Muscle of arm (tissue), 14 donors: ENCODE measurements at places on chromosomes 1 and 21. TPM values are rescaled to one million over a fixed set of nuclear protein-coding genes. Genes with fewer than 3 reads are reported as not detected.

Gene CYP4X1
- 3.9 TPM for polyA plus RNA-seq

DNA sequence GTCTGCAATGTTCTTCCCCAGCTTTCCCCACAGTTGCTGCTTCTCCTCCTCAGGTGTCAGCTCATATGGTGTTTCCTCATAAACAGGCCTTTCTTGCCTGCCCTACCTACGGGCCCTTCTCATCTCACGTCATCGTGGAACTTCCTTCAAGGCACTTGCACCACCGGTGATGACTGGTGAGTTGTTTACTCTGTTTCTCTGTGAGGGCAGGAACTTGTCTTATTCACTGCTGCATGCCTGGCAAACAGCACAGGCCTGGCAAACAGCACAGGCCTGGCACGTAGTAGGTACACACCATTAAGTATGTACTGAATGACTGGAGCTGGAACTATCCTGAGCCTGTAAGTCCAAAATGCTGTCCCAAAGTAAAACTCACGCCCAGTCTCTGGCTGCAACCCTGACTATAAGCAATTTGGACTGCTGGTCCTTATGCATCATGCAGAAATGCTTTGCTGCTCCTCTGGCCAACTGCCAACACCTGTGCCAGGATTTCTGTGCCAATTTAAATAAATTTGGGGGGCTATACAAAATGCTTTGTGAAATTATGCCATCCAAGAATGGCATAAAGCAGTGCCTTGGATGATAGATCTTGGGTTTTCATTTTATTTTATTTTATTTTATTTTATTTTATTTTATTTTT lies 25.7 kb downstream of the STK40 start:
- DNase-seq, result no peak

Gene SPATA6
- polyA plus RNA-seq, result not detected

GRCh38 chr1:21344098-21344749 lies 54.0 kb upstream of the ECE1 start:
- no peak for DNase-seq

DNA sequence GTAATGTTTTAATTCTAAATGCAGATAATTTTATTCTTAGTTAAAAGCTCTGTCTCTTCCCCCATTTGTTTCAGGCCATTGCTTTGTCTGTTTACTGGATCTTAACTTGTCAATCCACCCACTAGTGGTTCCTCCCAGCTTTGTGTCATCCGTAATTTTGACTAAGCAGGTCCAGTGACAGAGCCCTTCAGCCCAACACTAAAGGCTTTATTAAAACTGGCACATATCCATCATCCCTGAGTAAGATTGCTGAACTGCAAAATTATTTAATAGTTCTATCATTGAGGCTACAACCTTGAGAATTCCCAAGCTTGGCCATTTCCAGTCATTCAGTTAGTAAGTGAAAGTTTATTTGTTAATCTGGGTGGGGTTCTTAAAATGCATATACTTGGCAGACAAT lies 96.7 kb downstream of the NGF start:
- no peak for DNase-seq

DNA sequence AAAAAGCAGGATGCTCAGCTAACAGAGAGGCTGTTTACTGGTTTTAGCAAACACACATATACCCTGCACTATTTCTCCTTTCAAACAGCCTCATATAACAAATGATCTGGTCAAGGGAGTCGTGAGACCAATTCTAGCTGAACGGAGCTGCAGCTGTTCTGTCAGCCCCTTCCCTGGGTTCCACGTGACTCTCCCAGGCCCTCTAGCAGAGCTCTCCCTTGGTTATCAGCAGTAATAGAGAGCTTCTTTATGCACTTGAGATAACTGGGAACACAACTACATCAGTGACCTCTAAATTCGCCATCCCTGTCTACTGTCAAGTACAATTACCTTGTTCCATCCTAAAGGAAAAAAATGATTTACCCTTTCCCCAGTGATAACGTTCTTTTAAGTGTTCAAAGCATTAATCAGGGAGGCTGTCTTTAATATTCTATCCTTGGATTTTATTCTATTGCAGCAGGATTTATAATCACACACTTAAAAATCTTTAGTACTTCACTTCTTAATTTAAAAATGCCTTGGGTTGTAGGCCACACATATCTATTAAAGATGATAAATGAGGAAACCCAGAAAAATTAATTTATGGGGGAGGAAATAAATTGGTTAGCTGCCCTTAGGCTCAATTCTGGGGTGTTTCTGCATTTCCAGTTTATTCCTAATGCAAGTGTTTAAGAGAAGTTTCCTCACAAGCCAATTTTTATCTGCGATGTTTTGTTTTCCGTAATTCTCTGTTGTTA lies 28.2 kb downstream of the PTGER3 start:
- no peak for DNase-seq

Gene ZRANB2
- 158 TPM for polyA plus RNA-seq
